ENCODE measurements at places on chromosomes 1 and 21.

DNA sequence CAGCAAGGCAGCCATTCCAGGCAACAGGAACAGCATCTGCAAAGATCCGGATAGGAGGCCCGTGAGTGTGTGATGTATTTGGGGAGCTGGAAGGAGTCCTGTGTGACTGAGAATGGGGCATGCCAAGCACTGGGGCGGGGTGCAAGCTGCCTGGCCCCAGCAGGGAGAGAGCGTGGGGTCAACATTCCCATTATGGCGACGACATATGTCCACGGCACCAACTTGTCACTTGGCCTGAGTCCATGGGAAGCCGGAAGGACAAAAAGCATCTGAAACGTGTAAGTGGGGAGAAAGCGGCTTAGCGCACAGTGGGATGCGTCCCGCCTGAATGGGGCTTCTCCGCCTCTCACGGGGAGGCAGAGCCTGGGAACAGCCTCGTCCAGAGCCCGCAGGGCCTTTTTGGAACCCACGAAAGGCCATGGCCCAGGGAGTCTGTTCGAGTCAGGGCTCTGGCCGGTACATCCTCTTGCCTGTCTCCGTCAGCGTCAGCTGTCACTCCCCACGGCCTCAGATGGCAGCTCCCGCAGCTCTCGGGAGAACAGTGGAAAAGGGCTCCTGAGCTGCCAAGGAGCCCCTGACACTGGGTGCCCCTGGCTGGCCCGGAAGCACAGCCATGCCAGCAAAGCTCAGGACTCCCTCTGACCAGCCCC, 12.4 kb downstream of the EPHB2 start:
- no peak for DNase-seq

DNA sequence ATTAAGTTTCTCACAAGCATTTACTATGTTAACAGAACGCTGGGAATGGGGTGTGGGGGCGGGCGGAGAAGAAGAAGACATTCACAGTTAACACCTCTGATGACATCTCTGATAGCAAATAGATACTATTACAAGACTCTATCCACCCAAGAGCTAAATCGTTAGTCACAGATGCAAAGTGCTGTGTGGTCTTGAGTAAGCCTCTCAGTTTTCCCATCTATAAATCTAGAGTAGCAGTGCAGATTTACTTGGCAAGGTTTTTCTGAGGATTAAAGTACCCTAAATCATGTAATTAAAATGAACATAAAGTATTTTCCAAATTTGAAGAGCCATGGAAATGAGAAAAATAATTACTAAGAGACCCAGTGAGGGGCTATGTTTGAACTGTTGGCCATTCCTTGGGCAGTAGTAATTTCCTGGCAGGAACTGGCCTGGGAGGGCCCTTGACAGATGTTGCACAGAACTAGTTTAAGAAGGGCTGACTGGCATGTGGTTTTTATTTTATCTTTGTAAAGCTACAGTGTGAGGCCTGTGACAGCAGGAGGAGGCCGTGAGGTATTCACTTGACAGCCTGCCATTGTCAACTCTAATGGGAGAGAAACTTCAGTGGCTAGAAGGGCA, 58.7 kb upstream of the APOBEC4 start:
- DNase-seq = no peak

- peak; percentile 42 for DNase-seq
Measured at GRCh38 chr1:207644852-207645634, at the start of gene CR1L. Gene CR1L, plus strand, starts transcription at chr1:207645133. Its CDS starts 101 bp downstream, at chr1:207645234.

DNA sequence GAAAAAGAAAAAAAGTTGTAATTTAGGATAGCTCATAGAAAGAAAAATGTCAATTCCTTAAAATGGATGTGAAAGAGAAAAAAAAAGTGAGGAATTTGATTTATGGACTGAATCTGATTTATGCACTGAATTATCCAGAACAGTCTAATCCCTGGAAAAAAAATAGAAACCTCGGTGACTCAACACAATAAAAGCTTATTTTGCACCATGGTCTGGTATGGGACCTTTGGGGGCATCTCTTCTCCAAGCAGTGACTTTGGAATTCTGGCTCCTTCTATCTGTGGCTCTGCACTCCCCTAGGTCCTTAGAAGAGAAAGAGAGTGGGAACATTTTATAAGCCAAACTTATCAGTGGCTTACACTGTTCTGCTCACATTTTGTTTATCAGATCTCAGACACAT, 471.7 kb upstream of the B3GALT2 start:
- DNase-seq = no peak

- no peak for DNase-seq
Measured at GRCh38 chr1:174197547-174197946, 38.2 kb downstream of the RABGAP1L start.

- no peak for DNase-seq
Measured at GRCh38 chr21:29571949-29572348, 273.2 kb downstream of the BACH1 start.

GRCh38 chr1:25504706-25505595, 38.5 kb upstream of the LDLRAP1 start:
- DNase-seq = no peak

- DNase-seq = no peak
Measured at GRCh38 chr1:103112546-103112945, 4.2 kb upstream of the COL11A1 start.

GRCh38 chr1:114153261-114154145, at the start of gene SYT6:
Gene SYT6, minus strand, starts transcription at chr1:114153869. Its CDS starts 97 bp downstream, at chr1:114153772.
- no peak for DNase-seq

DNA sequence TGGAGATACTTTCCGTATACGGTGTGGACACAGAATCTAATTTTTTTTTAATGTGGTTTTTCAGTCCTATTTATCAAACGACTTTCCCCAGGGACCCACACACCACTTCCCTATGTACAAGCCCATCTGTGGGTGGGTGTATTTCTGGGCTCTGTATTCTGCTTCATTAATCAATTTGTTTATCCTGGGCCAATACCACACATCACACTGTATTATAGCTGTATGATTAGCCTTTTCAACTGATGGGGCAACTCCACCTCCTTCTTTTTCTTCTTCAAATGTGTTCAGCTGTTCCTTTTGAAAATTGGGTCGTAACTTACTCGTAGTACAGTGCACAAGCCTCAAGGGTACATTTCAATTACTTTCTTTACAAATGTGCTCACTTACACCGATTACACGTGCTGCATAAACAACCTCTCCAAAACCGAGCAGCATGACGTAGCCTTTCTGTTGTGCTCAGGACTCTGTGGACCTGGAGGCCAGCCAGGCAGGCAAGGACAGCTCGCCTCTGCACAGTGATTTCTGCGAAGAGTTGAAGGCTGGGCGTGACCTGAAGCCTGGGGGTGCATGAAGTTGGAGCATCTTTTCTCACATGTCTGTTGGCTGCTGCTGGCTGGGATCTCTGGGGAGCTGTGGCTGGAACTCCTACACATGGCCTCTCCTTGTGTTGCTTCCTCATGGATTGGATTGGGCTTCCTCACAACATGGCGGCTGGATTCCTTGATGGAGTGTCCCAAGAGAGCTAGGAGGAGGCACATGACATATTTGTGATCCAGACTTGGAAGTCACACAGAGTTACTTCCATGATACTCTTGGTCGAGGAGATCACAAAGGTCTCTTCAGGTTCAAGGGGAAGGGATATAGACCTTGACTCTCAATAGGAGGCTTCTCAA, 126.5 kb downstream of the CRYAA start:
- no peak for DNase-seq

GRCh38 chr1:154994591-154994990, 1.2 kb downstream of the LENEP start:
- DNase-seq = no peak

GRCh38 chr1:247647864-247648263, 31.7 kb downstream of the OR13G1 start:
- DNase-seq = no peak

DNA sequence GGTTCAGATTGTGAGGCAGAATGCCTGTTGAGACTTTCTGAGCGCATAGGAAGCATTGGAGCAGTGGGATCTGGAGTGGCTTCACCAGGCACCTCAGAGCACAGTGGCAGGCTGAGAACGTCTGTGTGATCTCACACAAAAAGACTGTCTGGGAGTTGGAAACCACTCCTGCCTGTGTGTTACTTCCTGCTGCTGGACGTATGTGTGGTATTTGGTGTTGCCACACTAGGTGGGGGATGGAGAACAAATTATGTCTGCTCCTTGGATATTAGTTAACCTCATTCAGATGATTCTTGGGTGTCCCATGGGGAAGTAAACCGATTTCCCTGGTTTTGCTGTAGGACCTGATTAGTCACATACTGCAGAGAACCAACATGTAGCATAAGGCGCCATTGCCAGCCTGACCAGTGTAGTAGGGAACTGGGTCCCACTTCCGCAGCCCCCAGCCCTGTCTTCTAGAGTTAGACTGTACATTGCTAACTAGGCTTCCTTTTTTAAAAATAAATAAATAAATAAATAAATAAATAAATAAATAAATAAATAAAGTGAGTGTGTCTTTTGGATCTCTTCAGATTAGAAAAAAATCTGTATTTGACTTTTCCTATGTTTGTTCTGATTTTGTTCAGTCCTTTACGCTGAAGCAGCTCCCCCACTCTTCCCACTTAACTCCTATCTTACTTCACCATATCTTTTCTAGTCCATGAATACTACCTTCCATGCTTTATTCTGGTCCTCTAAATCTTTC, 26.9 kb downstream of the UCK2 start:
- DNase-seq = no peak

DNA sequence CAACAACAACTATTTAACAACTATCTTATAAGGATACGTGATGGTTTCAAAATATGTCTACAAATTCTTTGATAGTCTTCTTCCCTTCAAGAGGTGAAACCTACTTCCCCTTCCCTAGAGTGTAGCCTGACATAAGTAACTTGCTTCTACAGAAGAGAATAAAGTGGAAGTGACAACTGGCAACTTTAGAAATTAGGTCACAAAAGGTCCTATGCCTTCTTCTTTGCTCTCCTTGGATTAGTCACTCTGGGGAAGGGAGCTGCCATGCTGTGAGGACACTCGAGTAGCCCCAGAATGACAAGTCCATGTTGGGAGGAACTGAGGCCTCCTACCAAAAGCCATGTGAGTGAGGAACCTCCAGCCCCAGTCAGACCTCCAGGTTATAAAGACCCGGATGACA, 19.2 kb downstream of the EFCAB14 start:
- no peak for DNase-seq

GRCh38 chr1:184285401-184286087, 101.3 kb upstream of the C1orf21 start:
- DNase-seq = no peak

GRCh38 chr1:246724731-246725095, 504 bp downstream of the SCCPDH start:
- no peak for DNase-seq

GRCh38 chr1:46621930-46622329, 5.3 kb upstream of the MOB3C start:
- no peak for DNase-seq

GRCh38 chr1:6584126-6585080, 4.6 kb downstream of the ZBTB48 start:
- DNase-seq = no peak

DNA sequence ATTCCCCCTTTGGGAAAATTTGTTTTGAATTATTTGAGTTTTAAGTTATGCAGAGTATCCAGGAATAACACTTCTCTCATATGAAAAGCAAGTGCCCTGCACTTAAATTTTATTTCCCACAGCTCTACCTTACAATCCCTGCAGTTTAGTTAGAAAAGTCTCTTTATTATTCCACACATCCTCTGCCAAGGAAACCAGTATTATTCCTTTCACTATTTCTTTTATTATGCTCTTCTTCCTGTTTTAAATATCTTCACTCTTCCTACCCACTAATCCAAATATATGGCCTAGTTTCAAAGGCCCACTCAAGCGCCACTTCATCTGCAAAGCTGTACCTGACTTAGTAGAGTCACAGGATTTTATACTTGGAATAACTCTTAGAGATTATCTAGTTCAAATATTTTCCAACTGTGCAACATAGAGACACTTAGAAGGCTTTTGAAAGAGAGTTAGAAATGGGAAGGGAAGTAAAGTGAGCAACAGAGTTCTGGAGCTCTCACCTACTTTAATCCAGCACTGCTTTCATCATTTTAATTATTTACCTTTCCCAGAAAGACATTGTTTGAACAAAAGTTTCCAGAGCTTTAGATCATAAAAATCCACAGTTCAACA, 97.2 kb upstream of the LYPLAL1 start:
- DNase-seq = no peak

DNA sequence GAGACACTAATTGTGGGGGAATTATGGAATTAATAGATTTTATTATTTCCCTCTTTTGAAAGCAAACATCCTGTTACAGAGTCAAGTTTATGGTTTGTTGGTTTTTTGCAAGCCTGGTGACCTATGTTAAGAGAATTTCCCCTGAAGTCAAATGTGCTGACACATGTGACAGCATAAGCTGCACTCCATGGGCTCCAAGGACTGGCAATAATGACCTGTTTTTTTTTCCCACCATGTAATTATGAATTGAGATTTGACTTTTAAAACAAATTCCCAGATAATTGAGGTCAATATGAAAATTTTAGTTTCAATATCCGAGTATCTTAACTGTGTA, 242.5 kb upstream of the SGIP1 start:
- no peak for DNase-seq

DNA sequence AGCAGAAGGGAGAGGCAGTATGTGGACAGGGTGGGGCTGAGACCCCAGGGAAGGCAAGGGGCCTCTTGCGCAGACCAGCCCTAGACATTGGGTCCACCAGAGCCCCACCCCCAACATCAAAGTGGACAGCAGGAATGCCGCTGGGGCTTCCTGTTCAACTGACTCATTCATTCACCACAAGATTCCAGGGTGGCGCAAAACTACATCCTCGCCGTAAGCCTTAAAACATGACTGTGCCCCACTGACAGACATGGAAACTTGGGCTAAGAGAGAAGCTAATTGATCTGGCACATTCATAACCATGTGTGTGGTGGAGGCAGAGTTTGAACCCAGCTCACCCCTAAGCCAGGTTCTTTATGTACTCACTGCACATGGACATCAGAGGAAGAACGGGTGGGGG, 14.0 kb downstream of the COL16A1 start:
- DNase-seq = no peak

GRCh38 chr1:101971304-101971703, 25.4 kb downstream of the OLFM3 start:
- DNase-seq = no peak

- no peak for DNase-seq
Measured at GRCh38 chr1:82091729-82092128, 291.0 kb downstream of the ADGRL2 start.

DNA sequence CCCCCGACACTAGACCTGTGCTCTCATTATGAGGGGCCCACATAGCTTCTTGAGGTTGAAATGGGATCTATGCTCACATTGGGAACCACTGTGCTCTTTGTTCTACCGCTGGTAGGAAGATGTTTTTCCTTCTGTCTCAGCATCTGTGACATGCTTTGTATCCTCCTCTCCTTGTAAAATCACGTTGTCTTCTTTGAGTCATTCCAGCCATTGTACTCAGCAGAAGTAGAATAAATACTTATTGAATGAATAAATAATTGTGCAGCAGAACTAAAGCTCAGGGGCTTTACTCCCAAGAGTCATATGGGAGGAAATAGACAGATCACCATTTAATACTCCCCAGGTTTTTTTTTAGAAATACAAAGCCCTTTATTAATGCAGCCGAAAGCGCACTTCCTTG, 66.3 kb upstream of the EDEM3 start:
- no peak for DNase-seq

Measured in stimulated activated CD8-positive, alpha-beta memory T cell treated with anti-CD3 and anti-CD28 coated beads, Interleukin-12 subunit alpha, Interleukin-12 subunit beta, amount 100 ng/mL, for 1 hour (primary cell).